ENCODE measurements at places on chromosomes 2 and 18. TPM values are rescaled to one million over a fixed set of nuclear protein-coding genes. Genes with fewer than 3 reads are reported as not detected.

Gene CNDP1
- not detected for total RNA-seq

Gene DHRS9
- total RNA-seq = 0.19 TPM

Gene CNRIP1
- total RNA-seq = 16.9 TPM

Gene VPS54
- 22.8 TPM for total RNA-seq

Gene SMARCAL1
- 20.9 TPM for total RNA-seq
